ENCODE measurements at places on chromosomes 1 and 21.

GRCh38 chr1:109133002-109133706 lies 19.2 kb downstream of the ELAPOR1 start:
- no peak for DNase-seq

GRCh38 chr1:41547336-41547735 lies 62.9 kb upstream of the EDN2 start:
- no peak for DNase-seq

GRCh38 chr1:172269084-172269483 lies 151.4 kb upstream of the C1orf105 start:
- DNase-seq = no peak

DNA sequence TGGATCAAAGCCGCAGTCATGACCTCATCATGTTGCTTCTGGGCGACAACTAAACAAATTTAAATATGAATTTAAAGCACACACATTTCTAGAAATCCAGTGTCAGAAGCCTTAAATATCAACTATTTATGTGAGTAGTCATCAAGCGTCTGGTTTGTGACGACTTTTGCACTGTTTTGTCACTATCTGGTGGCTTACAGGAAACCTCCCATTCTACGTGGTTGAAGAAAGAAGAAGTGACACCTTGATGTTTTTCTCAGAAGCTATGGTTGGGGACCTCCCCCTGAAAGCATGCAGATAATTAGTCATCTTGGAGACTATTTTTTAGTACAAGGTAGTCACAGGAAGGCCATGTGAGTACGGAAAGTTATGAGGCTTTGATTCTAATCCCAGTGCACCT lies 58.5 kb downstream of the TENT5C start:
- DNase-seq = no peak

DNA sequence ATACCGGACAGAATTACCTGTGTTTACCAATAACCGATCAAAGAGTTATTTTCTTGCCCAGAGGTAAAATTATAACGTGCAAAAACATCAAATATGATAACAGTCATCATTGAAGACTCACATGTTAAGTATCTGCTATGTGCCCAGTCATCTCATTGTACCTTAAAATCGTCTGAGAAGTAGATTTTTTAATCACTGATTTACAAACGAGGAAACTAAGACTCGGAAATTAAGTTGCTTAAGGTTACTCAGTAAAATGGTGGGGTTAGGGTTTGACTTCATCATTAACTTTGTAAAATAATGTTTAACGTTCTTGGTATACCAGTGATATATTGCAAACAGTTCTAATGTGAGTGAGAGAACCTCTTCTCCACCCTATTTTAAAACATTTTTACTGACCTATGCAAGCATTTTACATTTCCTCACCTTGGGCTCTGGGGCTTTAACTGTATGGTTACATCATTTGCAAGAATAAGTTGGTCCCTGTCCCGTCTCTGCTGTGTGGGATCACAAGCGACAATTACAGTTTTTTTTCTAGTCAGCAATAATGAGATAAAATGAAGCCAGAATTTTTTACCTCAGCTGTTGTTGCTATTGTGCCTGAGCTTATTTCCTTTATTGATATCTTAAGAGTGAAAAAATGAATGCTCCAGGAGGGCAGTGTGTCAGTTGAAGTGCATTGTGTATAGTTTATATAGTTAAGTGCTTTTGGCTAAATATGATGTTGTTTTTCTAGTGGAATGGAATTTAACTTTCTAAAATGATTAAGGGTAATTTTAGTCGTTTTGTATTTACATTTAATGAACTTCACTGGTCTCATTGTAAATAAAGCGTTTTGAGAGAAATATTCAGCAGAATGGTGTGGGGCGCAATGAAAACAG lies 2.7 kb downstream of the RPRD2 start:
- DNase-seq = no peak

DNA sequence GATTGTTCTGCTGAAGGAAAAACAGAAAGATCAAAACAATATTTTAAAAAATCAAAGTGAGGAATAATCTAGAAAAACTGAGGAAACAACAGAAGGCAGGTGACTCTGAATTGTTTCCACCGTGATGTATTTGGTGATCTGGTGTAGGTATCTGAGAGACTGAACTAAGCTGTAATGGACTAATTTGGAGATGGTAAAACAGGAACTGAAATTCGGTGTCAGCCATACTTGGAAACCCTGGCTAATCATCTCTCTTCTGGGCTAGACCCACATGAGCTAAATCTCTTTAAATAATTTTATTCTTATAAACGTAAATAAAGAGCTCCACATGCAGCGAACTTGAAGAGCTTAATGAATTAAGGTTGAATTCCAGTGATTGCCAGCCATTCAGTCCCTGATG lies 1226.1 kb downstream of the NCAM2 start:
- DNase-seq = no peak

- no peak for DNase-seq
Observed at GRCh38 chr1:230463760-230464159, 37.6 kb upstream of the PGBD5 start.

DNA sequence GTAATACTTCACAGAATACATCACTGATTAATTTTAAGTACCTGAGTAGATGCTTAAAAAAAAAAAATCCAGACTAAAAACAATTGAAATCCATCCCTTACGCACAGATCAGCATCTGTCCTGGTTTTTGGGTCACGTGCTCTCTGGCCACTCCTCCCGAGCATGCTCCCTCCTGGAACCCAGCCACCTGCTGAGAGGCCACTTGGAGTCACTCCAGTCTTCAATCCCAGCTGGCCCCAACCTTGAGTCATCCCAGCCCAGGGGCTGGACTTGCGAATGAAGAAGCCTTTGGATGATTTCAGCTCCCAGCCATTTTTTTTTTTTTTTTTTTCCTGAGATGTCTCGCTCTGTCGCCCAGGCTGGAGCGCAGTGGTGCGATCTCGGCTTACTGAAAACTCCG lies 8.9 kb downstream of the MAP1LC3C start:
- DNase-seq = peak; percentile 72

DNA sequence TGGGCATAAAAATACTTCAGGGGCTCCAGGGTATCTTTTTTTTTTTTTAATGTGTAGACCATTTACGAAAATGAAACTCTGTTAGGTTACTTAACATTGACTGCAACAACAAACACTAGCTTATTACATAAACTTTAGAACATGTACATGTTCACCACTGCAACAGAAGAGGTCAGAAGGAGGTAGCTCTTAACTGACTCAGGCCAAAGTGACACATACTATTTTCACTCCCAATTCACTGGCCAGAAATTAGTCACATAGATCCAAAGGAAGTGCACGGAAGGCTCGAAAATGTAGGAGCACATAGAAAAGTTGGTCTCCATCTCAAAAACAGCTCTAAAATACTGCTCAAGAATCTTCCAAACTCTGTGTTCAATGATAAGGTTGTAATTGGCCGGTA lies 107.2 kb downstream of the AKT3 start:
- no peak for DNase-seq

- DNase-seq = no peak
Observed at GRCh38 chr1:115363171-115363570, 25.1 kb upstream of the NGF start.

DNA sequence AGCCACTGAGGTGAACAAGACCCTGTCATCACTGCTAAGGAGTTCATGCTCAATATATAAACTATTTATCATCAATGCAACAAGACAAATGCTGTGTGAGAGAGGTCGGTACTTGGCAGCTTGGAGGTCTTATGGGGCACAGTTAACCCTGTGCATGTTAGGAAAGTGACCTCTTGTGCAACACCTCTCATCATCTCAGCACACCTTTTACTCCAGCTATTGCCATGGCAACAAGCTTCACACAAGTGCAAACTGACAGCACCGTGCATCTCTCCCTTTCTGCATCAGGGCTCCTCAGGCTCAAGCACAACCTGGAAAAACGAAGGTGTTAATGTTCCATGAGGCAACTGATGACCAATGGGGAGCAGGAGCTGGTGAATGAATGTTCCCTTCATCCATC lies 14.7 kb upstream of the MYSM1 start:
- no peak for DNase-seq

DNA sequence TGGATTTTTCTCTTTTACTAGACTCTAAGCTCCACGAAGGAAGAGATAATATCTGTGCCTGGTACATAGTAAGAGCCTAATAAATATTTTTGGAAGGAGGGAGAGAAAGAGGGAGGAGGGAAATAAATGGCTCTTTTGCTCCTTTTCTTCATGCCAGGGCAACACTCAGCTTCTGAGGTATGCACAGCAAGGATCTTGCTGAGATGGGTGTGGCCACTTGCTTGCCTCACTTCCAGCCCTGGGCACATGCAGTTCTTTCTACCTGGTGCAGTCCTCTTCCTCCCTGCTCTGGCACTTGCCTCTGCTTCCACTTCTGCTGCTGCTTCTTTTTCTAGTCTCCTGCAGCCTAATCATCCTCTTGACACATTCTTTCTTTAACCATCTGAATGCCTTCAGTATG lies 148.1 kb downstream of the FGGY start:
- no peak for DNase-seq

DNA sequence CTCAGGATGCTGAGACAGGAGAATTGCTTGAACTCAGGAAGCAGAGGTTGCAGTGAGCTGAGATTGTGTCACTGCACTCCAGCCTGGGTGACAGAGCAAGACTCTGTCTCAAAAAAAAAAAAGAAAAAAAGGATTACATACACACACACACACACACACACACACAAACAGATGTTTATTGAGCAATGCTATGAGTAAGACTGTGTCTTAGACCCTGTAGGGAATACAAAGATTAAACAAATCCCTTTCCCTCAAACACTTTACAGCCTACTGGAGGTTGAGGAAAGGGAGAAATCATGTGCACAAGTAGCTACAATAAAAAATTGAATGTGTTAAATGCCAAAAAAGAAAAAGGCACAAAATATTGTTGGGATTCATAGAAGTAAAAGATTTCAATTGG lies 58.1 kb downstream of the RPAP2 start:
- DNase-seq = peak; percentile 50

DNA sequence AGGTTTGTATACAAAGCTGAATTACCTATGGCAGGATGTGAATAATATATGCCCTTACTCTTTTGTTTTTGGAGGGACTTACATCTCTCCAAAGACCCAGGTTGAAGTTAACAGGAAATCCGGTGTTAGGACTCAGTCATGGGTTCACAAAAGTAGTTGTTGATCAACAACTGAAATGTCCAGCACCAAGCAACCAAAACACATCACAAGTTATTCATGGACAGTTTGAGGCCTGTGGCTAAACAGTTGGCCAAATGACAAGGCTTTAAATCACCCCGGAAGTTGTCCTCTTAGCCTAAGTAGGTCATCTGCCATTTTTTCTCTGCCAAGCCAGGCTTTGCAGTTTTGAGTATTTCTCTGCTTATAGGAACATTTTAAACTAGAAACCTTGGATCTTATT lies 89.9 kb downstream of the CD247 start:
- no peak for DNase-seq

GRCh38 chr1:44860891-44861425 lies 17.9 kb upstream of the PTCH2 start:
- DNase-seq = no peak

GRCh38 chr1:27300341-27301051 lies 21.5 kb upstream of the TMEM222 start:
- DNase-seq = peak; percentile 85

DNA sequence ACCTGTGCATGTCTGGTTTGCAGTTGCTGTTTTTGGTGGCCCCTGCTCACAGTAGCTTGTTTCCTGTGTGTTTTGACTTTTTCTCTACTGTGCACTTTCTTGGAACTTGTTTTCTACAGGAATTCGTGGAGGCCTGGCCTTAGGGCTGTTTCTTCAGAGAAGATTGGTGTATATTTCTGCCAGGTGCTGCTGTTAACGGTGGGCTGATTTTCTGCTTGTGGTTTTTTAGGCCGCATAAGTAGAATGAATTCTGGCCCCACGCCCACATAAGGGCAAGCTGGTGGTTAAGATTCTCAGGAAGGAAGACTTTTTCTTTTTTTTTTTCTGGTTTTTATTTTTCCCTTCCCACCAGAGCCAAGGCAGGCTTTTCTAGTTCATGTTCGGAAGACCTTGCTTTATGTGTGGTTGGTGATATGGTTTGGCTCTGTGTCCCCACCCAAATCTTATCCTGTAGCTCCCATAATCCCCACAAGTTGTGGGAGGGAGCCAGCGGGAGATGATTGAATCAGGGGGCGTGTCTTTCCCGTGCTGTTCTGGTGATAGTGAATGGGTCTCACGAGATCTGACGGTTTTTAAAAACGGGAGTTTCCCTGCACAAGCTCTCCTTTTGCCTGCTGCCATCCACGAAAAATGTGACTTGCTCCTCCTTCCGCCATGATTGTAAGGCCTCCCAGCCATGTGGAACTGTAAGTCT lies 71.5 kb upstream of the DISP3 start:
- no peak for DNase-seq

DNA sequence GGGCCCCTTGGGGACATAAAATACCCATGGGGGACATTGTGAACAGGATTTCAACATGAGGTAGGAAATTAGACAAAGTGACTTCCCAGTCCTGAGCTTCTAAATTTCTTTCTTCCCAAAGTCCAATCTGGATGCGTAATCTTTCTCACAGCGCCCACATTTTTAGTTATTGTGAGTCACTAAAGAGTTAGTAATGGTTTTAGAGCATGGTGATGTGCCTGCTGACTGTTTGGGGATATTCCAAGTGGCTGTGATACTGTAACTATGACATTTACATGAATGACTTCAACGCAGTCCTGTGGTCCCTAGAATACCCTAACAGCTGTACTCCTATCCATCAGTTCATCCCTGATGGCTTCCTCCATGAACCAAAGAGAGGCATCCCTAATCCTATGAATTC lies 224.0 kb upstream of the COA6 start:
- no peak for DNase-seq

DNA sequence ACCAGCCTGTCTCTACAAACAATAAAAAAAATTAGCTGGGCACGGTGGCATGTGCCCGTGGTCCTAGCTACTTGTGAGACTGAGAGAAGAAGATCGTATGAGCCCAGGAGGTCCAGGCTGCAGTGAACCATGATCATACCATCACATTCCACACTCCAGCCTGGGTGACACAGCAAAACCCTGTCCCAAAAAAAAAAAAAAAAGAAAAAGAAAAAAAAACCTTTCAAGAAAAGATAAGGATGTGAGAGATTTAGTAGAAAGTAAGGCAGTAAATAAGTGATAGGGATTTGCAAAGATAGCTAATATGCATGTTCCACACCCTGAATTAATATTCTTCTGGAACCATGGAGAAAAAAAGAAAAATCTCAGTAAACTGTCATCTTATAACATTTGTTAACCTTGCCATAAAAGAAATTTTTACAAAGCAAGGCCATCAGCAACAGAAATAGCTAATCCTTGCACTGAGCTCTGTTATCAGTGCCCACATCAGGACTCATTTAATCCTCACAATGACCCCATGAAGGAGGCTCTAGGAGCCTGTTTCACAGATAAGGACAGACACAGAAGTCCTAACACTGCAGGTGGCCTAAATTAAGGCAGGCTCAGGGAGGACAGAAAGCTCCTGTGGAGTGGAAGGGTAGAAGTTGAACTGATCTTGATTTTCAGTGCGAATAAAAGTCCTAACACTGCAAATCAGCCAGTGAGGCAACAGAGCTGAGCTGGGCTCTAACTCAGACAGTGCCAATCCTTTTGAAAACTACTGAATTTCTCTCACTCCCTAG lies 7.6 kb downstream of the GNB1 start:
- DNase-seq = no peak

- no peak for DNase-seq
Observed at GRCh38 chr1:112702420-112703261, 4.3 kb downstream of the RHOC start.
